ENCODE measurements at places on chromosomes 7 and 10.

DNA sequence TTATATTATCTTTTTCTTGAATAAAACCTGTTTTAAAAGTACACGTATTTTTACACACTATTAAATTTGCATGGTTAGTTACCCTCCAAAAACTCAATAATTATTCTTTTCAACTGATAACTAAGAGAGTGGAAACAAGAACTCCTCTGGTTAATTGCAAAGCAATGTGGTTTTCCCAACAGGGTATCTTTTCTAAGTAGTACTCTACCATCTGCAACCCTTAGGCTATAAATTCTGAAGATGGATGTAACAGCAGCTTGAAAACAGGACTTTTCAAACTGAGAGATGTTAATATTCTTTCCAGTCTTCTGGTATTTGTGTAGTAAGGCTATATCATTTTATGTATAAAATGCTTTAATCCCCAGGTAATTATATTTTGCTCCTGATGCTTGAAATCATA lies 916.1 kb upstream of the POT1 start:
- no peak for DNase-seq

GRCh38 chr7:48052748-48053147 lies 17.4 kb downstream of the C7orf57 start:
- DNase-seq: no peak

GRCh38 chr7:107463139-107464078 lies 6.4 kb upstream of the GPR22 start:
- DNase-seq: peak; percentile 65

DNA sequence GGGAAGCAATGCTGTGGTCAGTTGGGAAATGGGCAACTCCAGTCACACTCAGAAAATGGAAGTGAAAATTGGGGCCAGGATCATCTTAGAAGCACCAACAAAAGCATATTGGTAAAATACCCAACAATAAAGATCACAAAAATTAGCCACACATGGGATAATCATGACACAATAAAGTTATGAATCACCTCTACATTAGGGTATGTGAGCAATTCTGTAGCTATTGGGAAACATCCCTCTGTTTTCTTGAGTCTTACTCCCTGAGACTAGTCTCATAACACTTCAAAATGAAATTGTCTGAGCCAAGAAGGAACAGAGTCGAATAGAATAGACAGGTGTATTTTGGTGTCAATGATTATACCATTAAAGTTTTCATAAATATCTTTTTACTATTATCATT lies 178.3 kb downstream of the DYNC1I1 start:
- no peak for DNase-seq

- no peak for DNase-seq
These were observed 35.6 kb upstream of the LOXL4 start for GRCh38 chr10:98303569-98303968.

DNA sequence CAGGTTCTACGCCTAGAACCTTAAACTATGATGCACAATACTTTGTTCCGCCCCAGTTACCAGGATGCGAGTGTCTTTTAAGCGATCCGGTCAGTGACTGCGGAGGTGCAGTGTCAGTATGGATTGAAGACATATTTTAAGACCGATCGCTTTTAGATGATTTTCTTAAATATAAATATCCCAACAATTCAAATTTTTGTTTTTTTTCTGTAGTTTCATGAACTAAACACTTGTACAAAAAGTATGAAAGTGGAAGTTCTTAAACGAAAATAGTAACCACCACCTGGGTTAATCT lies 835 bp downstream of the COMMD3 start:
- peak; percentile 15 for DNase-seq

GRCh38 chr10:51507476-51507875 lies 191.9 kb downstream of the CSTF2T start:
- no peak for DNase-seq

GRCh38 chr7:28349637-28350036 lies 62.7 kb upstream of the CREB5 start:
- DNase-seq: no peak

DNA sequence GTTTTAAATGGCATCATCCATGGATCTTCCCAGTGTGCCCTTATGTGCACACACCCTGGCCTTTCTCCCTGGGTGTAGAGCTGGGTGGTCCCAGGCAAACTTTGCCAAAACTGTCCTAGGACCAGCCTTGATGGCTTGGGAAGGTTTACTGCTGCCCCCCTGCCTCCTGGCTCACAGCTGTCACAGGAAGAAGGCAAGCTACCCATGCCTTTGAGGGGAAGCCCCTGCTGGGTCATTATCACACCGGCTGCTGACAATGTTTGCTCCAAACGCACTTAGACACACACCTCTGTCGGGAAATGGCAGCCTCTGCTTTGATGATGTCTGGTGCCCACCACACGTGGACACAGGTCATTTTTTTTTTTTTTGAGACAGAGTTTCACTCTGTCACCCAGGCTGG lies 25.2 kb upstream of the FIGNL1 start:
- DNase-seq: no peak

DNA sequence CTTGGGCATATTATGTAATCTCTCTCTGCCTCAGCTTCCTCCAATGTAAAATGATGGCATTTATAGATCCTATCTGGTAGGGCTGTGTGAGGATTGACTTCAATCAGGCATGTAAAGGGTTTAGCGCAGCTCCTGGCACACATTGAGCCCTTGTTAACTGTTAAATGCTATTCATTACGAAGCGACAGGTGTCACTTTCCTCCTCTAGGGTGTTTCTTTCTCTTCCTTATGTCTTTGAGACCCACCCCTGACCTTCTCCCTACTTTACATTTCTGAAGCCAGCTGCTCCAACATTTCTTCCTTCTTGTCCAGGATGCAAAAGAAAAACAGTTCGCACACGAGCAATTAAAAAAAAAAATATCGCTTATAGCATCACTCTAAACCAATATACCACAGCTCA lies 5.7 kb upstream of the R3HCC1L start:
- DNase-seq: no peak

DNA sequence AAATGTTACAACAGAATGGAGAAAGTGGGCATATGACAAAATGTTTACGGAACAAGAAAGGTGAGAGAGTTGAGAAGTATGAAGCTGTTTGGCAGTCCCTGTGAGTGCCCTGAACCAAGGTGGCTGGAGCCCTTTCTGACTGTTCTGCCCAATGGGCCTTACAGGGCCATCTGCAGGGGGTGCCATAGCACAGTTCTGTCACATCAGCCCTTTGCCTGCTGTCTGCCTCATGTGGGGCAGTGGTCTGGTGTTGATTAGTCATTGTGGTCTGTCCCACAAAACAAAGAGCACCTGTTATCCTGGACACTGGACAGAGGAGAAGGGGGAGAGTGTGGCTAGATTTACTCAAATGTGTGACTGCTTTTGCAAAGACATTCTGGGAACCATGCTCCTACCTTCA lies 51.5 kb upstream of the OSBPL3 start:
- no peak for DNase-seq

- DNase-seq: no peak
These were observed 34.5 kb downstream of the PPP1R3C start for GRCh38 chr10:91598211-91598977.

GRCh38 chr10:30431435-30431911 lies 2.5 kb upstream of the MAP3K8 start:
- DNase-seq: peak; percentile 45

- DNase-seq: no peak
These were observed 29.1 kb downstream of the TRUB1 start for GRCh38 chr10:114967071-114967470.

DNA sequence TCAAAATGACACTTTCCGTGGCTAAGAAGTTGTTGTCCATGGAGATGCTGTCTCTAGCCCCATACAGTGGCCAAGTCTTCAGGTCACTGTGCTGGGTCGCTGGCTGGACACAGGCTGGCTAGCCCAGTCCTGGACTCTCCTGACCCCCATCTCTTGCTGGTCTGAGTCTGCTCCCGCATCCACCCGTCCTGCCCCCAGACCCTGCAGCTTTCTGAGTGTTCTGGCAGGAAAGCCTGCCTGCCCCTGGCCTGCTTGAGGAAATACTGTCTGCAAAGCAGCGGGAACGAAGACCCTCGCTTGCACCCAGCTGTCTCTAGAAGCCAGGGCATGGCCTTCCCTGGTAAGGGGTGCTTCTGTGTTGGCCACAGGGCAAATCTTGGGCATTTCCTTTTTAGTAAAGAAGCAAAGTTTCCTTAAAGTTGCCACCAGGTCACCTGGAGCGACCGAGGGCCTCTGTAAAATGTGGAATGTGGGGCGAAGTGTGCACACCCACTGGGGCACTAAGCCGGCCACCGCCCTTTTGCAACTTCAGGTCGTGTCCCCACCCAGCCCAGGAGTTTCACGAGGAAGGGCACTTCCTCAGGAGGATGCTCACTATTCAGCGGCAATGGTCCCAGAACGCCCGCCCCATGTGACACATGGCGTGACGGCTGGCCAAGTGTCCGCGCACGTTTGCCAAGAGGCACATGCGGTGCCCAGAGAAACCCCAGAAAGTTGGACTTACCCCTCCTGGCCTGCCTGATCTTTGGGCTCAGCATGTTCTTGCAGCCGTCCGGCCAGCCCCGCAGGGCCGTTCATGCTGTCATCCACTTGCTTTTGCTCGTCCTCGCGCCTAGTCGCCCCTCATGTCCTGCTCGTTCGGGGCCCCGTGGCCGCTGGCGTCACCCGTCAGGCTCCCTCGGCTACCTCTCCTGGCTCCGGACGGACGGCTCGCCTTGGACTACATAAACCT lies 558 bp downstream of the ARHGAP22 start:
- peak; percentile 45 for DNase-seq

DNA sequence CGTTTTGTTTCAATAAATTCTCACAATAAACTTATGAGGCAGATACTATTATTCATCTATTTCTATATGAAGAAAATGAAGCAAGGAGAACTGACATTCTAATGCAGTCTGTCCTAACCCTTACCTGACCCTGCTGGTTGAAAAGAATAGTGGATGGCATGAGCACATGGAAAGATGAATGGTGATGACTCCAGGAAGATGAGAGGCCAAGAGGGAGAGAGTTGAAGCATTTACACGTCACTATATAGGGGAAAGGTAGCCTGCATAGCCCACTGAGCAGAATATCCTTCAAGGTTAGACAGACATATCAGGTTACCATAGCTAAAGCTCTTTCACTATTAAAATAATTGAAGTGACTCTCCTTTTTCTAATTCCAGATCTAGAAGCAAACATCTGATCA lies 163.9 kb upstream of the CDK1 start:
- no peak for DNase-seq

- DNase-seq: no peak
These were observed 6.4 kb upstream of the ANXA11 start for GRCh38 chr10:80211786-80212185.

Data from thyroid gland (tissue), 4 donors.